ENCODE measurements at places on chromosomes 6 and 20.
A peak's percentile ranks its signal among the peaks of the same experiment; 100 is the strongest.

GRCh38 chr20:2806351-2806701 lies 5.9 kb upstream of the CPXM1 start:
- DNase-seq: no peak

- no peak for DNase-seq
Observed at GRCh38 chr6:10412461-10413261, 2.2 kb downstream of the TFAP2A start.

DNA sequence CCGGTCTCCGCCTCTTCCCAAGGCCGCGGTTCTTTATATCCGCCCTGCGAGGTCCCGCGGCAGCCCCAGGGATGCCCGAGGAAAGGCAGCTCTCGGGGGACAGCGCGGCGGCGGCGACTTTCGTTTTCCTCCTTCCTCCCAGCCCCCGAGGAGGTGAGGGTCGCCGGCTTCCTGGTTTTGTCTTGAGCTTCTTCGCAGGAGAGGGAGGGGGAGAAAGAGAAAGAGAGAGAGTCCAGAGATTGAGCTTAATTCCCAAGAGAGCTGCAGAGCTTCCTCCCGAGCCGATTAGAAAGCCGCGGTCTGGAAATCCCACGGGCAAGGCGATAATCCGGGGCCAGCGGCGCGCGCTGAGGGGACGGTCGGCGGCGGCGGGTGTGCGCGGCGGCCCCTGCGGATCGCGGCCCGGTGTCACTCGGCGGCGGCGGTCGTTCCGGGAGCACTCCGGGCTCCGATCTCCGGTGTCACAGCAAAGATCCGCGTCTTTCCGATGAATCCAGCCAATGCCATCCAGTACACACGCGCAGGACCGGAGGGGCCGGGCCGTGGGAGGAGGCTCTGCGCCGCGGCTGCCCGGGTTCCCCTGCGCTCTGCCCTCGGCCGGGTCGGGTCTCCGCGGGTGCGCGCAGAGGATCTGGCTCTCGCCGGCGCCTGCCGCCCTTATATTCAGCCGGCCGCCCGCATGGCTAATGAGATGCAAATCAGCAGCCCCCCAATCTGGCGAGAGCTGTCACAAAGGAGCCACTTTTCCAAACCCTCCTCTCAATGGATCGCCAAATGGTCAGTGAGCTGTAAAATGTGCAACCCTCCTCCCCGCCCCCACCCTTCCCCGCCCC lies at the start of gene DLL1:
Gene DLL1 (minus strand): TSS at position 783 of the 833 bp plus-strand sequence. CDS start 939 bp downstream, outside the sequence.
- DNase-seq: no peak

DNA sequence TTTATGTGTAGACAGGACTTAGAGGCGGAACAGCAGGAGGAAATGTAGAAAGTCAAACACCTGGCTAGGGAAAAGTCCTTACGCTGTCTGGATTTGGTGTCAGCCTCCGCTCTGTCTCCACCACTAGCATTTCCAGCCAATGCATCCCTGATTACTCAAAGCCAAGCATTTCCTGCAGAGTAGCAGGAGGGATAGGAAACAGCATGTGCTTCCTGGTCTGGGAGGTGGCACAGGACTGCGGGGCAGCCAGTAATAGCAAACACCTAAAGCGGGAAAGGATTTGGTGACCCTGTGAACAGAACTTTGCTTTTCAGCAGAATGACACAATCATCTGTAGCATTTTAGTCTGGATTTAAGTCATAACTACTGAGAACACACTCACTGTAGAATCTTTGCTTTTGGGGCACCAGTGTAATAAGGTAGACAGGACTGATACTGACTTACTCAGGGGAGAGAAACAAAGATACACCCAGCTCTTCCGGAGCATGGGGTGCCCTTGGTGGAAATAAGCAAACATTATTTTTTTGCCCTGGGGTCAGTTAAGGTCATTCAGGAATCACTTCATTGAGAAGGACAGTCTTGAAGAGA lies 133.3 kb upstream of the AHI1 start:
- DNase-seq: no peak

DNA sequence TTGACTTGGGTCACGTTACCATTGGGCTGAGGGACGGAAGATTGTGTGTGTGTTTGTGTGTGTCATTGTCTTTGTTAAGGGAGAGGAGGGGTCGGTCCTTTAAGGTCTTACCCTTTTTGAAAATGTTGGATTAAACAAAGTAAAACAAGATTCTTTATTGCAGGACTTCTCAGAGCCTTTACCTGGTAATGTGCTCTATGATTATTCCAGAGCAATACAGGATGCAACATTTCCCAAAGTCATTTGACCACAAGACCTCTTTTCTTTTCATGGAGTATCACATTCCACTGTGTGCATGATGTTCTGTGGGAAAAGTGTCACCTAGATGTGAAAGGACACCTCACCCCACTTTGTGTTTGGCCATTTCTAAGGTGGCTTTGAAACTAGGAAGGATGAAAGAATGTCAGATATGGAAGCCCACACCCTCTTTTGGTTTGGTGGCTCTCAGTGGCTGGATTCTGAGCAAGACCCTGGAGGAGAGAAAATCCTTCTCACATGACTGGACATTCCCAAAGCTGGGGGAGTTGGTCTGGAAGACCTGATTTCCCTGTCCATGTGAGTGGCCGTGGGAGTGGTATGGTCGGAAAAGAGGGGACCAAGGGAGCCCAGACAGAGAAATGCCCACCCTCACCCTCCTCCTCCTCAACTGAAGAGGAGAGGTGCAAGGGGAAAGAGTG lies 18.2 kb upstream of the ZNF831 start:
- no peak for DNase-seq

DNA sequence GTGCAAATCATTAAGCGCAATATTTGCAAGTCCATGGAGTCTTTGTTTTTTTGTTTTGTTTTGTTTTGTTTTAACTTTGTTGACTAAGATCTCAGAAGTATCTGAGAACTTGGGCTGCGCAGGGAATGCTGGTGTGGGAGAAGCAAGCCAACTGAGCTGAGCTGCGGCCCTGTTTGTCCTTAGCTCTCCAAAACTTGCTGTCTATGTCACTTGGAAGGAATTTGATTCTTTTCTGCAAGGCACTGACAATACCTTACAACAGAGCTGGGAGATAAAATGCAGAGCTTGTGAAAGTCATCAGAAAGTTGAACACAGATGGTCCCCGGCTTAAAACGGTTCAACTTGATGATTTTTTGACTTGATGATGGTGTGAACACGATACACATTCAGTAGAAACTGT lies 5.4 kb downstream of the SLC22A23 start:
- no peak for DNase-seq

GRCh38 chr6:112149719-112150263 lies 62.4 kb downstream of the FAM229B start:
- no peak for DNase-seq

DNA sequence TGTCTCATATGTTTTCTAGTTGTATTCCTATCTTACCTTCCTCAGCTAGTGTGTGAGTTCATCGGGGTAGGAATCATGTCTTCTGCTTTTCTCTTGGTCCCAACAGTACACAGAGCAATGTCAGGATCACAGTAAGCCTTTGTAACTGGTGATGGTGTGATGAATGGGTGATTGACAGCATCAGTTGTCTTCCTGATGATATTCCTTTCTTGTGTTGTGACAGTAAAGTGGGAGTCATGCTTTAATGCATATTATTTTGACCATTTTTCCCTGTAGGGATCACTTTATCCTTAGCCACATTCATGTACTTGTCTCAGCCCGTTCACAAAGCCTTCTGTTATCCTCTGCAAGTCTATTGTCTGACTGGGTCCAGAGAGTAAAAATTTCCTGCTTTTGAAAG lies 501.7 kb downstream of the UTRN start:
- no peak for DNase-seq

DNA sequence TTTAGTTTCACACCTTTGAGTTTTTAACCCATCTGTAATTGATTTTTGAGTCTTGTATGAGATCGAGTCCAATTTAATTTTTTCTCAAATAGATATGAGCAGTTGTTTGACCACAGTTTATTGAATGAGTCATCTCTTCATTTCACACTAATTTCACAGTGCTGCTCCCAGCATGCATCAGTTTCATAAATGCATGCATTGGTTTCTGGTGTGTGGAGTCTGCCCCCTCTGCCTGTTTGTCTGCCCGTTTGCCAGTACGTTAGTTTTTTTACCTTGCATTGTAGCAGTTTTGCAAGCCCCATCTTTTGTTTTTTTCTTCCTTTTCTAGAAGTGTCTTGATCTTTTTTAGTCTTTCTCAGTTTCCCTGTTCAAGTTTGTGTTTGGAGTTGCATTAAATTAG lies 11.9 kb downstream of the SLX4IP start:
- no peak for DNase-seq

GRCh38 chr6:140355476-140355875 lies 981.0 kb upstream of the CITED2 start:
- DNase-seq: no peak

- DNase-seq: no peak
Observed at GRCh38 chr6:6856538-6857523, 250.9 kb upstream of the RREB1 start.

GRCh38 chr6:89021629-89022028 lies 58.2 kb upstream of the RNGTT start:
- no peak for DNase-seq

DNA sequence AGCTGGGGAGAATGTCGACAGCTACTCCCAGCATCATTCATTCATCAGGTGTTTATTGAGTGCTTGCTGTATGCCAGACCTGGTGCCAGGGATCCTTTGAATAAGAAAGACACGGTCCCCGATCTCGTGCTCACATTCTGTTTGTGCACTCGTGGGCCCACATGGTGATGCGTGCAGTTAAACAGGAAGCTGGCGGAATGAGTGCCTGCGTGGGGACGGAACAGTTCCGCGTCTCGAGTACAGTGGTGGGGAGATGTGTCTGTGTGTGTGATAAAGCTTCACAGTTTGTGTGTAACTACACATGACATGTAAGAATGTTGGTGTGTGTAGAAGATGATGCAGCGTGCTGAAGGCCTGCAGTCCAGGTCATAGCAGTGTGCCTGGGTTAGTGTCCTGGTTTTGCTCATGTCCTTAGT lies 6.5 kb downstream of the RBM38 start:
- DNase-seq: no peak

DNA sequence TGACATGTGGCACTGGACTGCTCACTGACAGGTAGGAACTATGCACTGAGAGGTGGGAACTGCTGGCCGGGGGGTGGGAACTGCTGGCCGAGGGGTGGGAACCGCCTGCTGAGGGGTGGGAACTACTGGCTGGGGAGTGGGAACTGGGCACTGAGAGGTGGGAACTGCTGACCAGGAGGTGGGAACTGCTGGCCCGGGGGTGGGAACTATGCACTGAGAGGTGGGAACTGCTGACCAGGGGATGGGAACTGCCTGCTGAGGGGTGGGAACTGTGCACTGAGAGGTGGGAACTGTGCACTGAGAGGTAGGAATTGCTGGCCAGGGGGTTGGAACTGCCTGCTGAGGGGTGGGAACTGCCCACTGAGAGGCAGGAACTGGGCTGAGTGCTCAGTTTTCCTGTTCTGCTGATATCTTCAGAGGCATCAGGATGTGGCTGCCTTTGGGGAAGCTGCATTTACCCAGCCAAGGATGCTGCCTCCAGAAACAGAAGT lies 90.2 kb downstream of the THBS2 start:
- no peak for DNase-seq

GRCh38 chr6:53241938-53242337 lies 93.3 kb upstream of the GCM1 start:
- DNase-seq: no peak

- no peak for DNase-seq
Observed at GRCh38 chr6:39530201-39530759, 194.9 kb downstream of the KIF6 start.

DNA sequence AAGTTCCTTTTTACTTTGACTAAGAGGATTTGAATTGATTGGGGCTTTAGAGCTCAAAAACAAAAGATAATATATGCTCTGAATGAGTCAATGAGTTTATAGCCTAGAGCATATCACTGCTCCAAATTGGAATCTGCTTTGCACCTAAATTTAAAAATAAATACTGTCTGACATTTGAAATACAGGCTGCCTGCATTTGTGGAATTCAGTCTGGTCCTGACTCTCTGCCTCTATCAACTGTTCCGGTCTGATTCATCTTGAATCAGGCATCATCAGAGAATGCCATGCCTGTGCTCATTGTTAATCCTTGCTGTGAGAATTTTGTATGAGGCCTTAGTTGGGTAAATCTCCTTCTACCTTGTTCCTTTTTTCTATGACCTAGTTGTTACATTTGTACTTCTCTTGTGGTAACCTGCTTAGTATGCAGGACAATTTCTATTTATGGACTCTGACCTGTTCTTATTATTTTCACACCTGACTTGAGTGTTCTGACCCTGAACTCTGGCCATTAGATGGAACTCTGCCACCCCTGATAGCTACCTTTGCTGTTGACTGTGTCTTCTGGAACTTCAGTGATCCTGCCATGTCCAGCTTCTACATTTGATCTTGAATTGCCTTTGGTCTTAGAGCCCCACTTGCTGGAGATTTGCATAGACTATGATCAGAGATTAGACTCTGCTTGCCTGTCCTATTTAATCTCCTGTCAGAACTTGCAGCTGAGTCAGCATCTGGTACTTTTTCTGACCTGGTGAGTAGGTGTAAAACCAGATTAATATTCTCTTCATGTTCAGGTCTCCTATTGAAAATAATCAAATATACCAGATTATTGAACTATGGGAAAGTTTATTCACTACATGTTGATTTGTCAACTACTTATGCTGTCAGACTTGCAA lies 442.7 kb upstream of the HS3ST5 start:
- DNase-seq: peak; percentile 8

- DNase-seq: no peak
Observed at GRCh38 chr6:112760831-112761230, 413.7 kb downstream of the RFPL4B start.

DNA sequence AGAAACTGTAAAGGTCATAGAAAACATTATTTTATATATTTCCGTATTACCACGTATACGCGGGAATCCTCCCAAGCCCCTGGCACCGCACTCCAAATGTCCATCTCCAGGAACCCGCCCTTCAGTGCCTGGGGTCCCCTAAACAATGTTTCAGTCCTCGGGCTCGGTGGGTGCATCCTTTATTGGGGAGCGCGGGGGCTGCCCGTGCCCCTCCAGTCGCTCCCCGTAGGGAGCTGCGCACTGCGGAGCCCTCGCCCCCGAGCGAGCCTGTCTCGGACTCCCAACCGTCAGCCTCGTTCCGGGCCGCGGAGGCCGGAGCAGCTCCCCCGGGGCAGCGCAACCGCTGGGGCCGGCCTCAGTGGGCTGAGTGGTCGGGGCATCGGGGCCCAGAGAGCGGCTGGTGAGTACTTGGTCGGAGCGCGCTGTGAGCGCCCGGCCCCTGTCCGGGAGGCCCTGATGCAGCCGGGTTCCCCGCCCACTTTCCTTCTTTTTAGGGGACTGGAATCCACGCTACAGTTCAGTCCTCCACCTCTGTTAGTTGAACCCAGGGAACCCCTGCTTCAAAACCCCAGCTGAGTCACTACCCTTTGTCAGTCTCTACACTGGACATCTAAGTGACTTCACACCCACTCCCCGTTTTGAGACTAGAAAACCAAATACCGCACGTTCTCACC lies at the start of gene DNAH8:
Gene DNAH8 (plus strand): TSS at position 296 of the 674 bp plus-strand sequence. CDS start 7,499 bp downstream, outside the sequence.
- DNase-seq: no peak

DNA sequence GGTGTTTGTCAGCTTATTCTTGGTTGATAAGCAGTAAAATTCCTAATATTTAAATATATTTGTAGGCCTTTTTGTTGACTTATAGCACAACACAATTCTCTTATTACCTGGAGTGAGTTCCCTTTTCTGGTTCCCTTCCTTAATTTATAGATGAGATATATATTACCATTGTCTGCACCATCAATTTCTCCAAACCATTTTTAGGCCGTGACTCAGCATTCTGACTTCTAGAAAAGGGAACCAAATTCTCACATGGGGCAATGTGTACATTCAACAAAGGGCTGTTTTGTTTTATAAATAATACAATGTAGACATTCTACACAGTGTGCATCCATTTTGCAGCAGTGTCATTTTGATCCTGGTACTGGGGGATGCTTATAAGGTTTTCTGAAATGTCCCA lies 52.8 kb downstream of the NCOA7 start:
- no peak for DNase-seq

- no peak for DNase-seq
Observed at GRCh38 chr6:127119102-127120022, 891 bp downstream of the RSPO3 start.

GRCh38 chr6:121008553-121008952 lies 325.7 kb downstream of the TBC1D32 start:
- DNase-seq: peak; percentile 11

All from non-pigmented ciliary epithelial cell (primary cell).